Thymus (tissue), 14 donors: ENCODE measurements at places on chromosomes 5 and 9.

DNA sequence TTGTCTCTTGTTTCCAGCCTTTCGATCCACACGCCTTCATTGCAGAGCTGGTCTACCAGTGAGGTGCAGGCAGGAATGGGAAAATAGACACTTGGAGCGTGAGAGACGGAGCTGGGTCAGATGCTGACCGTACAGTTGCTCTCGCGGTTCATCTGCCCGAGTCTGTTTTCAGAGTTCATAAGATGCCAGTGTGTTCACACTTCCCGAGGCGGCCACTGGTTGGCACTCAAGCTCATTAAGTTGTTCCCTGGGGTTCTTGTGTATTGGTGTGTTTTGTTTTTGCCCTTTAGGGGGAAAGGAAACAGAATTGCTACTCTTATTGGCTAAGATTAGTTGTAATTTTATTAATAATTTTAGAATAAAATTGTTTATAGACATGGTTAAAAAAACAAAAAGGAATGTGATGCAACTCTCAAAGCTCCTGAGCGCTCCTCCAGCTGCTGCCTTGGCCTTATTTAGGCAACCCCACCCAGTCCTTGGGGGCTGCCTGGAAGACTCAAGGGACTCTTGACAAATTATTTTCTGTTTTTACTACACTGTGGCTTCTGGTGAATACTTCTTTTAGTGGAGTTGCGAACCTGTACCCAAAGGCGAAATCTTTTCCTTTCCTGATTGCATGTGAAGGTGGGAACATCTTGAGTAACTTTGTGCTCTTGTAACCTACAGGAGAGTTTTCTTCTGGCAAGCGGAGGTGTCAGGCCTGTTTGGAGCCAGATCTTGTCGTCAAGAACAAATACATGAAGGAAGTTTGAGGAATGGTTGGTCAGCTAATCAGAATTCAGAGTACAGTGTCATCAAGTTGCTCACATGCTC is 146.1 kb downstream of the MAST4 start:
- no peaks in the 10 kb centered on the region for H3K27me3 ChIP-seq
- H3K4me3 ChIP-seq: no peak overlapping the region
- no peaks in the 10 kb centered on the region for H3K4me1 ChIP-seq
- DNase-seq: no peak
- H3K27ac ChIP-seq: no peak overlapping the region

DNA sequence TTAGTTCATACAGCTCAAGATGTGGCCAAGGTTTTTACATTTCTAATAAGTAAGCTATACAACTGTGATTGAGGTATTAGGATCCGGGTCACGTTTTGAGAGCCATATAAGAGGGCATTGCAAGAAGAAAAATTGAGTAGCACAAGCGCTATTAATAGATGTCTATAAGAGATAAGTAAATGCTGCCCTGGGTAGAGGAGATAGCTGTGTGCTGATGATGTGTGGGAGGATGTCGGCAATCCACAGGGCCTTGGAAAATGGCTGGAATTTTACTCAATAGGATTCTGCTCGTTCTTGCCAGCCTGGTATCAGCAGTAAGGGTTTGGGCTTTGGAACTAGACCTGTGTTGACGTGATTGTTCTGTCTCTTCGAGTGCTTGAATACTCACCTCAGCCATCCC is 41.6 kb downstream of the CSF1R start:
- no peak overlapping the region for H3K27ac ChIP-seq
- DNase-seq: no peak
- no peak overlapping the region for H3K4me3 ChIP-seq
- no peaks in the 10 kb centered on the region for H3K27me3 ChIP-seq
- peaks cover 8% of the 10 kb centered on the region for H3K4me1 ChIP-seq
- peaks cover 72% of the 10 kb centered on the region for H3K36me3 ChIP-seq

DNA sequence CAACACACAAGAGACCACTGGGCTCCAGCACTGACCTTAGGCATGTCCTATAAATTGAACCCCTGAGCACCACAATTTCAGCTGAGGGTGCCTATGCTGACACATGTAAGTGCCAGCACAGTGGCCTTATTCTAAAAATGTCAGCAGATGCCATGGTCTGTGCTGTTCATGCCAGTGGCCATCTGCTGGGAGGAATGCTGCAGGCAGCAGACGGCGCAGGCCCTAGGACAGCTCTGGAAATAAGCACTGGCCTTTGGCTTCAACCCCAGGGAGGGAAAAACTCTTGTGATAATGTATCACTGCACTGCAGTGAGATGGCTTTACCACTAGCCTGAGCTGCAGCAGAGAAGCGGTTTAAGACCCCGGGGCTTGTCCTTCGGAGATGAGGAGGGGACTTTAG is 98.5 kb downstream of the SYK start:
- no peaks in the 10 kb centered on the region for H3K27me3 ChIP-seq
- H3K27ac ChIP-seq: no peak overlapping the region
- H3K36me3 ChIP-seq: peaks cover 24% of the 10 kb centered on the region
- no peak for DNase-seq
- H3K4me1 ChIP-seq: no peaks in the 10 kb centered on the region

DNA sequence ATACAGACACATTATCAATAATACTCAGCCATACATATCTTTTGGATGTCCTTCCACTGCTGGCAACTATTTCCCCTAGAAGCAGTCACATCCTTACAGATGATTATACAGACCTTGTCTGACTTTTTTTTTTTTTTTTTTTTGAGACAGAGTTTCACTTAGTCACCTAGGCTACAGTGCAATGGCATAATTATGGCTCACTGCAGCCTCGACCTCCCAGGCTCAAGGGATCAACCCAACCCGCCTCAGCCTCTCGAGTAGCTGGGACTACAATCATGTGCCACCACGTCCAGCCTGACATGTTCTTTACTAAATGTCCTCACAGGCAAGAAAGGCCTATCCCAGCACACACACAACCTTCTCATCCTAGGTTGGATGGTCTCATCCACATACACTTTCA is 24.0 kb downstream of the NR6A1 start:
- H3K27ac ChIP-seq: no peak overlapping the region
- H3K36me3 ChIP-seq: no peaks in the 10 kb centered on the region
- DNase-seq: no peak
- H3K4me3 ChIP-seq: no peak overlapping the region

GRCh38 chr5:77168161-77168878 is 42.2 kb upstream of the PDE8B start:
- H3K4me1 ChIP-seq: no peaks in the 10 kb centered on the region
- no peak for DNase-seq
- H3K4me3 ChIP-seq: no peak overlapping the region
- H3K27me3 ChIP-seq: no peaks in the 10 kb centered on the region

- H3K4me1 ChIP-seq: no peaks in the 10 kb centered on the region
- H3K4me3 ChIP-seq: no peak overlapping the region
- DNase-seq: no peak
- no peaks in the 10 kb centered on the region for H3K36me3 ChIP-seq
Measured at GRCh38 chr5:55517804-55518203, 17.0 kb downstream of the PLPP1 start.

DNA sequence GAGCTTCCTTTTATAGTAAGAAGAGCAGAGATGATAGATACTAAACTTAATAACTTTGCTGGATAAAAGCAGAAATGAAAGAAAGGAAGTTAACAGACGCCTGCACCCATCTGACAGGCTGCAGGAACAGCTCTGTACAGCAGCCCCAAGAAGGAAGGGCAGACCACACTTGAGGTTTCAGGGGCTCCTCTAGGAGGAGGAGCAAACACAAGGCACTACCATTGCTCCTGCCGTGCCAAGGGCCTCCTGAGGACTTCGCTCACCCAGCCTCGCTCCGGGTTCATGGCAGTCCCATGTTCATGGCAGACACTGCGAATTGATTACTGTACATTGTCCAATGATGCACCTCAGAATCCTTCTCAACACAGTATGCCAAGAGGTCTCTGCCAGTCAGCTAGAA is 85.1 kb downstream of the AMBP start:
- H3K4me3 ChIP-seq: no peak overlapping the region
- no peaks in the 10 kb centered on the region for H3K27me3 ChIP-seq
- H3K27ac ChIP-seq: no peak overlapping the region
- H3K4me1 ChIP-seq: peaks cover 23% of the 10 kb centered on the region
- DNase-seq: peak; percentile 35
- H3K36me3 ChIP-seq: no peaks in the 10 kb centered on the region

- peaks cover 10% of the 10 kb centered on the region for H3K36me3 ChIP-seq
- H3K27me3 ChIP-seq: no peaks in the 10 kb centered on the region
Measured at GRCh38 chr9:37446401-37446800, 18.8 kb downstream of the ZBTB5 start.

DNA sequence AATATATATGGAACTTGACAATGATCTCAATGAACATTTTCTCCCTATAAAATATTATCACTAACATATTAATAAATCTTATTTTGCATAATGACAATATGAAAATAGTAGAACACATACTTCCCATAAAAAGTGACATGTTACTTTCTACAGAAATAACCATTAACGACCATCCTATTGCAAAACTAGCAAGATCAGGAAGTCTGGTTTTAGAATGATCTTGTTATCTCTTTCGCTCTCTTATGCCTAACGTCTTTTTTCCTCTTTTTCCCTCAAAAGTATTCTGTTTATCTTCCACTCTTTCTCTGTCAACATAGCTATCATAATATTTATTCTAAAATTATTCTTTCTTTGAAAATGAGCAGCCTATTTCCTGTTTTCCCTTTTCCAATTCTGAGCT is 21.6 kb upstream of the C5orf46 start:
- H3K27ac ChIP-seq: no peak overlapping the region
- H3K4me3 ChIP-seq: no peak overlapping the region
- H3K27me3 ChIP-seq: no peaks in the 10 kb centered on the region
- no peak for DNase-seq
- no peaks in the 10 kb centered on the region for H3K36me3 ChIP-seq

DNA sequence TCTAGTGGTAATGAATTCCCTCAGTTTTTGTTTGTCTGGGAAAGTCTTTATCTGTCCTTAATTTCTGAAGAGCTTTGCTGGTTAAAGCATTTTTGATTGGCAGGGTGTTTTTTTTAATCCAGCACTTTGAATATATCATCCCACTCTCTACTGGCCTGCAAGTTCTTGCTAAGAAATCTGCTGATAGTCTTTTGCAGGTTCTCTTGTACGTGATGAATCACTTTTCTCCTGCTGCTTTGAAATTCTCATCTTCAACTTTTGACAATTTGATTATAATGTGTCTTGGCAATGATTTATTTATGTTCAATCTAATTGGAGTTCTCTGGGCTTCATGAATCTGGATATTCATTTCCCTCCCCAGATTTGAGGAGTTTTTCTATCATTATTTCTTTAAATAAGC is 8.1 kb upstream of the TMEM215 start:
- H3K4me1 ChIP-seq: no peaks in the 10 kb centered on the region
- no peak overlapping the region for H3K27ac ChIP-seq
- H3K27me3 ChIP-seq: no peaks in the 10 kb centered on the region
- no peak overlapping the region for H3K4me3 ChIP-seq
- DNase-seq: no peak
- no peaks in the 10 kb centered on the region for H3K36me3 ChIP-seq

DNA sequence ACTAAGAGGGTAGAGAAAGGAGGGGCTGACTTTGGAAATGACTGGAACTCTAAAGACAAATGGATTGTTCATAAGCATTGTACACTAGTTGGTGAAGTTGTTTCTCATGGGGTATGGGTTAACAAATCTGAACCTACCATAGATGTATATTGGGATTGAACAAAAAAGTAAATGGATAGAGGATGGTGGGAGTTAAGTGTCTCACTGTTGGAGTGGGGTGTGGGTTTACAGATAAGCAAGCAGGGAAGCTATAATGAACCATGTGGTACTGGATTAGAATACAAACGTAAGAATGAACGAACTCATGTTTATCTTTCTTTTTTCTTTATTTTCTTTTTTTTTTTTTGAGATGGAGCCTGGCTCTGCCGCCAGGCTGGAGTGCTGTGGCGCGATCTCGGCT is 17.8 kb downstream of the GNG10 start:
- no peak for DNase-seq
- H3K36me3 ChIP-seq: peaks cover 3% of the 10 kb centered on the region
- no peak overlapping the region for H3K4me3 ChIP-seq
- no peak overlapping the region for H3K27ac ChIP-seq

- no peaks in the 10 kb centered on the region for H3K4me1 ChIP-seq
- no peaks in the 10 kb centered on the region for H3K27me3 ChIP-seq
- H3K27ac ChIP-seq: no peak overlapping the region
- no peaks in the 10 kb centered on the region for H3K36me3 ChIP-seq
- DNase-seq: peak; percentile 33
Measured at GRCh38 chr9:100459963-100460362, 13.0 kb upstream of the TMEFF1 start.

DNA sequence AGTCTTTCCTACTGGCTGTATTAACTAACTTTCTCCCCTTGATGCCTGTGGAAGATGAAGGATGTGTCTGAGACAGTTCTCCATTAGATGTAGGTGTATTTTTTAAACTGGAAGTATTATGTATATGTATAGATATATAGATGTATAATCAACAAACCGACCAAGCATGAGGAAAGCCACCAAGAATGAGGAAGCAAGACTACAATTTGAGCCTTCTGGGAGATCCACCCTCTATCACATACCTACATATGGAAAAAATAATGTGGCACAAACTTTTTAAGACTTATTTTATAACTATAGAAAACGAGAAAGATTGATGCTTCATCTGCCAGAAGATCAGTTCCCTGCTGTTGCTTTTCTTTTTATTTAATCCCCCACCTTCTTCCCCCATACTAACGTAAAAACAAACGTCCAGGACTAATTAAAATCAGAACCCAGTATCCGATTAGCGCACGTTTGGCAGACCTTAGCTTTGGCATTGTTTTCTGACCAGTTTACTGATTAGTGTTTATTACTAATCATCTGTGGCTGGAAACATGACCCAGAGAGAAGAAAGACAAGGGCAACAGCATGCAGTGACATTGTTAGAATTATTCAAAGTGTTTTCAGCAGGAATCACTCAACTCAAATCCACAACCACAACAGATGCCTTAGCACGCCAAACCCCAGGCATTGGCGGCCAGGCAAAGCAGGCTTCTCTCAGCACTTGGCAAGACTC is 490.2 kb downstream of the EBF1 start:
- no peak overlapping the region for H3K27ac ChIP-seq
- no peaks in the 10 kb centered on the region for H3K36me3 ChIP-seq
- H3K4me3 ChIP-seq: no peak overlapping the region
- no peaks in the 10 kb centered on the region for H3K27me3 ChIP-seq

DNA sequence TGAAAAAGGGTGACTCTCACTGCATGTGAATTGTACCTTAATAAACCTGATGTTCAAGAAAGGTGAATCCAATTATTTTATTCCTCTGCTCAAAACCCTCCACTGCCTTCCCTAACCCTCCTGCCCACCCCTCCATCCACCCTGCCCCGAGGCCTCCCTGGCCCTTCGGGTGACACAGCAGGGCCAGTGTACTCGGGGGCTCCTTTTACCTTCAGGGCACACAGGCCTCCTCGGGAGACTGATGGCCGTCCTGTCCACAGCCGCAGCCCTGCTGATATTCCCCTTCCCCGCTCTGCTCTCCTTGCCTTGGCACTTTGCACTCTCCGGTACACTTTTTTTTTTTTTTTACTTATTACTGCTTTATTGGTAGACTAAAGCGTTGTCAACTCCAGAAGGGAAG is 234.0 kb downstream of the CACNA1B start:
- H3K36me3 ChIP-seq: no peaks in the 10 kb centered on the region
- H3K27ac ChIP-seq: no peak overlapping the region
- H3K27me3 ChIP-seq: no peaks in the 10 kb centered on the region
- no peak for DNase-seq
- no peak overlapping the region for H3K4me3 ChIP-seq

GRCh38 chr9:3498691-3499090 is 27.1 kb downstream of the RFX3 start:
- no peak for DNase-seq
- H3K4me3 ChIP-seq: no peak overlapping the region
- H3K27ac ChIP-seq: no peak overlapping the region
- H3K36me3 ChIP-seq: no peaks in the 10 kb centered on the region
